ENCODE measurements at places on chromosomes 3 and 15.

DNA sequence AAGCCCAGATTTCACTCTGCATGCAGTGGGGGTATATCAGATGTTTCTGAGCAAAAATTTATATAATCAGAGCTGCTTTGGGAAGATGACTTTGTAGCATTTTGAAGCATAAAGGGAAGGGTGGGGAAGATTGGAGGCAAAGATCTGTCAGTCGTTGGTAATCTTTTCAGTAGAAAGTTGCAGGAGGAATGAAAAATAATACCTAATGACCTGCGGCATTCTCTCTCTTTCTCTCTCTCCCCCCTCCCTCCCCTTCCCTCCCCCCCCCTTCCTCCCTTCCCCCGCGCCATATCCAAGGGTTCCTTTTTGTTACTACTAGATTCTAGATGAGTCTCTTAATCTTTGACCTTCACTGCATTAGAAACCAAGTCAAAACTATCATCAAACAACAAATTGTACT lies 1.5 kb upstream of the DMXL2 start:
- DNase-seq, result no peak

DNA sequence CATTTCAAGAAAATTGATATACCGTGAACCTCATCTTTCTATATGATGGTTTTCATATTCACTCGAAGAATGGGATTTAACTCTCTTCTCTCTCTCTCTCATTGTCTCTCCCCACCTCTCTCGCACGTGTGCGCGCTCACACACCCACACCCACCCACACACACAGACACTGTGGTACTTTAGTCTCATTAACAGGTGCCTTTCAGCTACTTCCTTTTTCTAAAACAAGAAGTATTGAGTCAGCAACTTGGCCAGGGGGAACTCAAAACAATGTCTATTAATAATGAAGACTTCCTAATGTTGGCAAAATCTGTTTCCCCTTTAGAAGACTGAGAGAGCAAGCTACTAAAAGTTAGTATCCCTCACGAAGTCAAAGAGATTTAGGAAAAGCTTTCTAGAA lies 150.7 kb downstream of the TMCO5A start:
- DNase-seq, result peak; percentile 53

DNA sequence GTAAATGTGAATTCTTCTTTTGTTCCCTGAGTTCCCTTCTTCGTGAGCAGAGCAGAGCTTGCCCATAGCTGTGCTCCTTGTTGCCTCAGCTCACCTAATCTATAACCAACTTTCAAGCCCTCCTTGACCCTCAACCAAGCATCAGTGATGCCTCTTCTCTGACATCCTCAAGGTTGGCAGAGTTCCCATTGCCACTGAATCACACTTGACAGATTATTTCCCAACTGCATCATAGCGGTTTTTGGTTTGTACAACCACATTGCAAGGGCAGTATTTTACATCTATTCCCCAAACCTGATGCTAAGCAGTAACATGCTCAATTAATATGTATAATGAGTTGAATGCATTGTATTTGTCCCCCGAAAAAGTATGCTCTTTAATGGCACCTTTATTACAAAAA lies 133.0 kb upstream of the SNTN start:
- no peak for DNase-seq

DNA sequence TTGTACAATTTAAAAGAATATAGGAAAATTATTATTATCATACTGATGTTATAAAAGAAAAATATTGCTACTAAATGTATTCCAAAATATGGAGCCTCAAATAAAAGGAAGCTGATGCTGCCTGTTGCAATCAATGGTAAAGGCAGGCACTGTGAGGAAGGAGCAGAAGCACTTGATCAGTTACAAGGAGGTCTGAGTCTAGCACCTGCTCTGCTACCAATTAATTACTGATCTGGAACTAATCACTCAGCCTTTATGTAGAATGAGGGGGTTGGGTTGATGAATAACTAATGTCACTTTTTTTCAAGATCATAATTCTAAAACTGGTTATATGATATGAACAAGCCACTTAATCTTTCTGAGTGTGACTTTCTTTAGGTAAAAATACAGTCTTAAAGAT lies 5.5 kb downstream of the ADGRG7 start:
- no peak for DNase-seq

- no peak for DNase-seq
Observed at GRCh38 chr3:16670191-16670590, 65.0 kb upstream of the DAZL start.

DNA sequence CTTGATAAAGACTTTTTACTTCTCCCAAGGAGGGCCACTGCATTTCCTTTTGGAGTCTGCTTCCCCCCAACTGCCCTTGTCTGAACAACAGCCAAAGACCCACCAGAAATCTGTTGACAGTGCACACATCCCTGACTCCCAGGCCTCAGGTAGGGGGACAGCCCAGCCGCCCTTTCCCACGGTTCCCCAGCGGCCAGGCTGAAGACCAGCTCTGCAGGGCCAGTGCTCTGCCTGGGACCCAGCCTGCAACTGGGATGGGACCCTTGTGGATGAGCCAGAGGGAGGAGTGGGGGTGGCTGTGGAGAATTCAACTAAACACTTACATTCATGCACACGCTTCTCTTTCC lies 8.1 kb upstream of the PRR23E start:
- DNase-seq, result no peak

DNA sequence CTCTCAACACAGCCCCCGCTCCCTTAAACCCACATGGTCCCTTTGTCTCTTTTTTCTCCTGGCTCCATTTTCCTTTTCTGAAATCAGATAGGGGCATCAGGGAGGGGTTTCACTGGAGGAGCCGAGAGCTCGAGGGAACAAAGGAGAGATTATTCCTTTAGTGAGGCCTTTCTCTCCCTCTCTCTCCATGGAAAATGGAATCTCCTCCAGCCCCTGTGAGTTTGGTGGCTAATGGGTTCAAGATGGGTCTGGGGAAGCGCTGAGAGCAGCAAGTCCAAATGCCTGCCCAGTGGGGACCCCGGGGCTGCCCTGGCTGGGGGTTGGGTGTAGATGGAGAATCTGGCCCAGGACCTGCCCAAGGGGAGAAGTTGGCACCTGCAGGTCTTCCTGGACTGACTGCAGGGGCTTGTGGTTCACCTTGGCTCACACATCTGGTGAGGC lies 56.8 kb downstream of the ITGA11 start:
- DNase-seq, result no peak

DNA sequence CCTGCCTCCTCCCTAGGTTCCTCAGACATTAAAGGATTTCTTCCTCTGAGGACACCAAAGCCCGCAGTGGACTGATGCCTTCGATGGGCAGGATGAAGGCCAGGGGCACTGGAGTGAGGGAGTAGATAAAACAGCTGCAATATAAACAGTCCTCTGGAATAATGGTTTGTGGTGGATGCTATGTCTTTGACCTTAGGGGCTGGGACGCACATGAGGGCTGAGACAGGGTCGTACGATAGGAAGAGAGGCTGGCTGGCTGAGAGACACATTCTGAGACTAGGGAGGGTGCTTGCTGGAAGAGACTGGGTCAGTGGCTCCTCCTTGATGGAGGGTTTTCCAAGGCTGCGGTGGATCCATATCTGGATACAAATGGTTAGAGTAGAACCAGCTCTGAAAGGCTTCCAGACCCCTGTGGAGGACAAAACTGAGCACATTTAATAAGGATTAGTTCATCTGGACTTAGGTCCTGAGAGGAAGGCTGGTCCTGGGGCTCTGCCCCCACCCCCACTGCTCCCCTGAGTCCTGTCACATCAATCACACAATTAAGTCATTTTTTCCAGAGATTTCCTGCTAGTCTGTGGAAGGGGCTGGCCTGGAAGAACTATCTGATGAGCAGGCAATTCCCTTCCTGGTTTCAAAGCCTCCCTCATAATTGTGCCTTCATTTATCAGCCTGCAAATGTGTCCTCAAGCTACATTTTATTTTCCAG lies 15.8 kb downstream of the TBC1D21 start:
- DNase-seq, result no peak

GRCh38 chr3:20097015-20097414 lies 56.8 kb downstream of the KAT2B start:
- no peak for DNase-seq

GRCh38 chr3:175433026-175433674 lies 574.0 kb downstream of the NAALADL2 start:
- no peak for DNase-seq

GRCh38 chr3:137163241-137163871 lies 205.6 kb downstream of the IL20RB start:
- no peak for DNase-seq

DNA sequence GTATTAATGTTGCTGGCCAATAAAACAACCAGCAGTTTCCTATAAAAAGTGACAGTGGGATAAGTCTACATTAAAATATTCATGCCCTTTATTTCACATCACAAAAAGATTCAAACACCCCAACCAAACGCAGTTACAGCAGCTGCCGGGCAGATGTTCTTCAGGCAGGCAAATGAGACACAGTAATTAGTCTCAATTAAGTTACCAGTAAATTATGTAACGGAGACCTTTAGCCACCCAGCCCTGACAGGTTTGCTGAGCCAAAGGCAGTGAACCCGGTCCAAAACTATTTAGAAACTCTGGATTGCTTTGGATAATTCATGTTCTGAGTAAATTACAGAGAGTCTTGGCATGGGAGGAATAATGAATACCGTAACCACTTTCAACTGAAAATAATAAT lies 289.2 kb upstream of the LYSMD4 start:
- DNase-seq, result no peak

DNA sequence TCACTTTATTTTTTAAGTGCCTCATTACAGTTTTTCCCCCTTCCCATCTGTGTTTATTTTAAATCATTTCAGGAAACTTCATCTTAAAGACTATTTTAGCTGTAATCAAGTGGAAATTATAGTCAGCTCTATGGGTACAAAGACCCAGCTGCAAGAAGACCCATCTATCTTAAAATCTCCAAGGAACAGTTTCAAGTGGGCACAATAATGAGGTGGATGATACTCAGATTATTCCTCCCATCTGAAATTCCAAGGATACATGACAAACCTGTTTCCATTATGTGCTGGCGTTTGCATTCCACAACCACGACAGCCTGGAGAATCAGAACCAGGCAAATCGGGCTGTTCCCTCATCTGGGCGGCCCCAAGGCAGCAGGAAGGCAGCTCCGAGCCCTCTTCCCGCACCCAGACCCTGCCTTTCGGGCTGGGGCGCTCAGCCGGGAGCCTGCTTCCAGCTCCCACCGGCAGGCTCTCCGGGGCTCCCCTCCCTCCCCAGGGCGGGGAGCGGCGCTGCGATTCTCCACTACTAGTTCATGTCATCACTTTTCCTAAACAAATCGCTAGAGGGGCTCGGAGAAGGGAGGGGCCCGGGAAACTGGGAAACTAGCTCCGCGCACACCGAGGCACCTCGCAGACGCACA lies at the start of gene MGLL:
TSS of gene MGLL (minus strand) at position 475 of the 641 bp plus-strand sequence. CDS start at position 278, 197 bp downstream.
- no peak for DNase-seq

DNA sequence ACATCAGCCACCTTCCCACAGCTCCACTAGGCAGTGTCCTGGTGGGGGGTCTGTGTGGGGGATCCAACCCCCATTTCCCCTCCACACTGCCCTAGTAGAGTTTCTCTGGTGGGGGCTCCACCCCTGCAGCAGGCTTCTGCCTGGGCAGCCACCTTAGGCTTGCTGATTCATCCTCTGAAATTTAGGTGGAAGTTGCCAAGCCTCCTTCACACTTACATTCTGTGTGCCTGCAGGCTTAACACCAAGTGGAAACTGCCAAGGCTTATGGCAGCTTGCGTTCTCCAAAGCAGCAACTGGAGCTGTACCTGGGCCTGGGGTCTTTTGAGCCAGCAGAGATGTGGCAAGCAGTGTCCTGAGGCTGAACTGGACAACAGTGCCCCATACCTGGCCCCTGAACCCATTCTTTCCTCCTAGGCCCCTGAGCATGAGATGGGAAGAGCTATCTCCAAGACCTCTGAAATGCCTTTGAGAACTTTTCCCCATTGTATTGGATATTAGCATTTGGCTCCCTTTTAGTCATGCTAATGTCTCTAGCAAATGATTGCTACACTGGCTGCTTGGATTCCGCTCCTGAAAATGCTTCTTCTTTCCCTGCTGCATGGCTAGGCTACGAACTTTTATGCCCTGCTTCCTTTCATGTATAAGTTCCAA lies 32.5 kb downstream of the CPN2 start:
- DNase-seq, result no peak

GRCh38 chr3:20511863-20512505 lies 326.0 kb upstream of the SGO1 start:
- DNase-seq, result peak; percentile 2

DNA sequence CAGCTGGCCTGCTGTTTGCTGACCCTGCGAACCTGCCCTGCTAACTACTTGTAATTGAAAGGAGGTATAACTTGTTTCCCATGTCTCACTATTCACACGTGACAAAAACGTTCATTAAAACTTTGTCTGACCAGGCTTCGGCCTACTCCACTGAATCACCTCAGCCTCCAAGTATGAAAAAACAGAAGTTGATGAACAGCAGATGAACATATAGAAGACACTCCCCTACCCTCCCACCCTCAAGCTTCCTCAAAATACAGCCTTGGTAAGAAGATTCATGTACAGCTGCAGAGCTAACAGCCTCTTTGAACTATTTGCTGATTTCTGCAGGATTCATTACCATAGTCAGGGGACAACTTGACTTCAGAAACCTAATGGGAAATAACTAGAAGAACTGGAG lies 10.7 kb downstream of the RBM15B start:
- no peak for DNase-seq

- DNase-seq, result no peak
Observed at GRCh38 chr3:3627114-3627513, 172.1 kb upstream of the LRRN1 start.

- DNase-seq, result no peak
Observed at GRCh38 chr3:179589143-179589542, 15.3 kb downstream of the MRPL47 start.

DNA sequence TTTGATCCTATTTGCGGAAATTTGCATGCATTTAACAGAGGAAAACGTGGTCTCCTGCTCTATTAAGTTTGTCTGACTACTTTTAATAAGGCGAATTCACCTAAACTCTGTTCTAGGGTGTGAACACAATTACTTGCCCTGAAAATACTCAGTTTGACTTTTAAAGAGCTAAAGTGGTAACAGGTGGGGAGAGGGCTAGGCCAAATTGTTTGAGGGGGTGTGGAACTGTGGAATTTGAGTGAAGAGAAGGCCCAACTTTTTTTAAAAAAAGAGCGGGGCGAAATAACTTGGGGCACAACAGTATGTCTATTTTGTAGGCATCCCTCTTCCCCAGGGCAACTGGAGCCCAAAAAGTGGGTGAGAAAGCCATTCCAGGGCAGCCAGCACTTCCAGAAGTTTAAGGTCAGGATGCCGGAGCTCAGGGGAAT lies 580 bp upstream of the FXR1 start:
- no peak for DNase-seq

DNA sequence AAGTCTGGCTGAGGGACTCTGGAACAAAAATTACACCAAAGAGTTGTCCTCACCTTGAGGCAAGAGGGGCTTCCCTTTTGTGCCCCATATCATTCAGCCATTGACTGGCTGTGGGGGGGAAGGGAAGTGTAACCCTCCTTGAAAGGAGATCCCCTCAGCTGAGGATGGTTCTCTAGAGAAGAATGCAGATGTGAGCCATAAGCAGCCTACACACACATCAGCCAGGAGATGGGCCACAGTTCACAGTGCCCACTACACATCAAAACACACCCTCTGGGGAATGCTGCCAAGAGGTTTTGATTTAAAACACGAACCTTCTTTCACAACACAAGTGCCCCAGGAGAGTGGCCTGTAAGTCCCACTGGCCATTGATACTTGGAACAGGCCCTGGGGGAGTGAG lies 231.2 kb upstream of the CTDSPL start:
- no peak for DNase-seq

All from germinal center (tissue), 1 donor.